GM04504 (cell line): ENCODE measurements at places on chromosomes 6 and 20.

- DNase-seq: no peak
These were observed 176.9 kb upstream of the OPRM1 start for GRCh38 chr6:153862139-153862538.

GRCh38 chr6:85585741-85586140 lies 7.9 kb downstream of the SNX14 start:
- DNase-seq: no peak

DNA sequence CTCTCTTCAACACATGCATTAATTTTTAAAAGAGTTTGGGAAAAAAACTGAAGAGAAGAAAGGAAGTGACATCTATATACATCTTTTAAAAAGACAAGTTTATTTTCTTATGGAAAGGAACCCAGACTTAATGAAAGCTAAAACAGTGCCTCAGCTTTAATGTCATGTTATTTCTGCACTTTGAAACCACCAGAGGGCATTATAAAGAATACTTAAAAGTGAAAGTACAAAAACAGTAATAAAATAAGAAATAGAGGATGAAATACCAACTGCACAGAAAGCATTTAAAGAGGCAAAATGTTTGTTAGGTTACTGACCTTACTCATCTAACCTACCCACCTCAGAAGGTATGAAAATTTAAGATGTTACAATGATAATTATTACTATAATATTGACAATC lies 98.8 kb downstream of the HUS1B start:
- DNase-seq: no peak

DNA sequence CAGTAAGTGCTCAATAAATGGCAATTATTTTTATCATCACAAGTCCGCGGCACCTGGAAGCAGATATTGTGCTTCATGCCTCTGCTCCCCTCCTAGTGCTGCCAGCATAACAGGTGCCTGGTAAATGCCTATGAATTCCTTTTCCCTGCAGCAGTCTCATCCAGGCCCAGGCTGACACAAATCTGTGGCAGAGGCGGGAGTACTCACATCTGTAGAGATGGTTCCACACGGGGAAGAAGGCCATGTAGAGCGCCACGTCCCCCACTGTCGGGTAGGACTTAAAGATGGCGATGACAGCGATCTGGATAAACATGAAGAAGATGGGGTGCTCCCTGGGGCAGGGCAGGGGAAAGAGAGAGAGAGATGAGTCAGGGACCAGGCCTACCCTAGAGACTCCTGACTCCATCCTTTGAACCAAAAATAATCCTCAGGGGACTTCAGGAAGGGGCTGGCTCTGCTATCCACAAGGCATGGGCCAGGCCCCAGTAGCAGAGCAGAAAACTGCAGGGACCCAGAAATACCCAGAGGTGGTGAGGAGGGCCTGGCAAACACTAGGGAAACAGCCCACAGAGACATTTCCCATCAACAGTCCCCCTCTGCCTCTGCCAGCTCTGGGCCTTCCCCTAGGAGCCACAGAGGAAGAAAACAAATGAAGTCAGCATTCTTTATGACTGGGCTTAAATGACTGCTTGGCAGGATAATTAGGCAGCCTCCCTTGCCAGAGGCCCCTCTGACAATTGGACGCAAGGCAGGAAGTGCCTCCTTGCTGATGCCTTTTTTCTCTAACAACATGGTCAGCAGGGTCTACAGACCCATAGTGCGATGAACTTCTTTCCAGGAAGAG lies 23.0 kb downstream of the MAP1LC3A start:
- DNase-seq: peak; percentile 58

DNA sequence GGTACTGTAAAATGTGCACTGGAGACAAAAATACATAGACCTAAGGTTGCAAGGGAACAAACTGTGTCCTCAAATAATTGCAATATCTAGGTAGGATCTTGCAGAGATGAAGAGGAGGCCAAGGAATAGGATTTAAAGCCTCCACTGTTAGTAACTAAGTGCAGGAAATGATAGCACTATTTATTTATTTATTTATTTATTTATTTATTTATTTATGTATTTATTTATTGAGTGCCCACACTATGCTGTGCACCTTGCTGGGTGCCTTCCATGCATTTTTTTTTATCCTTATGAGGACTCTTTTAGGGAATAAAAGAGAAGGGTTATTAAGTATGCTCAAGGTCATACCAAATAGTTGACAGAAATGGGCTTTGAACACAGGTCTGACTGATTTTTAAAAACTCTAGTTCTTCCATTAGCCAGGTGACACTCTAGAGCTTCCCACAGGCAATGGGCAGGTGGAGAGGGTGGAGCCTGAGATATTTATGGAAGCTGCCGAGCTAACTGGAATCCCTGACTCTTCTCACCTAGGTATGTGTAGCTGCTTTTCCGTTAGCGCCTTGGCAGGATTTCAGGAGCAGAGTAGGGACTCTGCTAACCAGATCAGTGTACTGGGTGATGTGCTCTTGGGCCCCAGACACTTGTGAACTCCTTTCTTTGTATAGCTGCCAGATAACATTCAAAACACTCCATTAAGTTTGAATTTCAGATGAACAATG lies 12.8 kb upstream of the NUP153 start:
- DNase-seq: no peak

GRCh38 chr6:43413002-43413401 lies 14.3 kb upstream of the ABCC10 start:
- no peak for DNase-seq

DNA sequence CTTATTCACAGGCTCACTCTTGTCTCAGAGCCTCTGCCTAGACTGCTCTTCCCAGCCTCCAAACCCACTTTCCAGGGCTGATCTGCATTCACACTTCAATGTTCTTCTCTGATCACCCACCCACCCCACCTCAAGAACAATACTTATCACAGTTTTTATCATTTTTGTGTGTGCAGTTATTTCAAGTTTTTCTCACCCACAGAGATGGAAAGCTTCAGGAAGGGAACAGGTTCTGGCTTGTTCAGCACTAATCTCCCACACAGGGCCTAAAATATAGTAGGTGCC lies 160.9 kb downstream of the MRPL14 start:
- DNase-seq: no peak

- no peak for DNase-seq
These were observed 137.2 kb downstream of the PTPRT start for GRCh38 chr20:43052532-43052931.

- no peak for DNase-seq
These were observed 23.9 kb downstream of the CD83 start for GRCh38 chr6:14141351-14142062.

GRCh38 chr6:80641591-80641990 lies 535.1 kb downstream of the BCKDHB start:
- DNase-seq: no peak

DNA sequence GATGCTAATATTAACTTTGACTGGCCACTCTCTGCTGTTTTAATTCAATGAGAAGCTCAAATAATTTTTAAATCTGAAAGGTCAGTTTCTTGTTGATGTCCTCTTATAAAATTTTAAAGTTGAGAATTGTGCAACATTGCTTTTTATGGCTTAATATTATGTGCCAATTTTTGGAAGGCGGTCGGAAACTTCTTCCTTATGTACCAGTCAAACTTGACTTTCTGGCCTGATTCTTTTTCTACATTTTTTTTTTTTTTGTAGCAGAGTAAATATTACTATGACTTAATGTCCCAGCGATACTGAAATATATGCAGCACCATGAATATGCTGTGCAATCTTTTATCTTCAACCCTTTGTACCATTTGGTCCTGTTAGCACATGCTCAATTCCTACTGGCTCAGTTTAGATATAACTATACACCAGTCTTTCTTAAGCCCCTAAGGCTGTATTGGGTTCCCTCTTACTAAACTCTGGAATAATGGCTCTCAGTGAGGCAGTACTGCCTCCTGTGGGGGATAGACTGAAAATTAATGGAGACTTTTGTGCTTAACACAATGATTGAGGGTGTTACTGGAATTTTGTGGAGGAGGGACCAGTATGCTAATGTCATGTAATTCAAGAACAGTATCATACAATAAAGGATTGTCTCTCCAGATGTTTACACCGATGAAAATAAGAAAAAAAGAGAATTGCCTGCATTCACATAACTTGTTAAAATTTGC lies 156.4 kb upstream of the SYNCRIP start:
- DNase-seq: no peak

GRCh38 chr20:40441771-40442170 lies 247.3 kb downstream of the MAFB start:
- DNase-seq: no peak

DNA sequence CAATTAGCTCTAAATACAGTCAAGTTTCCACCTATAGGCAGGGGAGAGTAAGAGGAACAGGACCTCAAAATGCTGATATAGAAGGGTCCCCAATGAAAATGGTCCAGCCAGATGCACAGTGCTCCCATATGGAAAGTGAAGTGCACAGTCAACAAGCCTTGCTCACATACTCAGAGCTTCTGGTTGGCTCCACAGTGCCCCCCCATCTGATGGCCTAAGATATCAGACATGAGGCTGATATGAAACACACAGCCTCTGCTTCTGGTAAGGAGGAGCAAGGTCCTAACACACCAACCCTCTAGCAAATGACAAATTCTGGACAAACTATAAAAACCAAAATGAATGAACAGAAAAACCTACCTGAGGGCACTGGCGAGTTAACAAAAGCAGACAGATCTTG lies 111.4 kb upstream of the EMILIN3 start:
- DNase-seq: no peak

- no peak for DNase-seq
These were observed 2.8 kb downstream of the C20orf203 start for GRCh38 chr20:32670773-32671455.

DNA sequence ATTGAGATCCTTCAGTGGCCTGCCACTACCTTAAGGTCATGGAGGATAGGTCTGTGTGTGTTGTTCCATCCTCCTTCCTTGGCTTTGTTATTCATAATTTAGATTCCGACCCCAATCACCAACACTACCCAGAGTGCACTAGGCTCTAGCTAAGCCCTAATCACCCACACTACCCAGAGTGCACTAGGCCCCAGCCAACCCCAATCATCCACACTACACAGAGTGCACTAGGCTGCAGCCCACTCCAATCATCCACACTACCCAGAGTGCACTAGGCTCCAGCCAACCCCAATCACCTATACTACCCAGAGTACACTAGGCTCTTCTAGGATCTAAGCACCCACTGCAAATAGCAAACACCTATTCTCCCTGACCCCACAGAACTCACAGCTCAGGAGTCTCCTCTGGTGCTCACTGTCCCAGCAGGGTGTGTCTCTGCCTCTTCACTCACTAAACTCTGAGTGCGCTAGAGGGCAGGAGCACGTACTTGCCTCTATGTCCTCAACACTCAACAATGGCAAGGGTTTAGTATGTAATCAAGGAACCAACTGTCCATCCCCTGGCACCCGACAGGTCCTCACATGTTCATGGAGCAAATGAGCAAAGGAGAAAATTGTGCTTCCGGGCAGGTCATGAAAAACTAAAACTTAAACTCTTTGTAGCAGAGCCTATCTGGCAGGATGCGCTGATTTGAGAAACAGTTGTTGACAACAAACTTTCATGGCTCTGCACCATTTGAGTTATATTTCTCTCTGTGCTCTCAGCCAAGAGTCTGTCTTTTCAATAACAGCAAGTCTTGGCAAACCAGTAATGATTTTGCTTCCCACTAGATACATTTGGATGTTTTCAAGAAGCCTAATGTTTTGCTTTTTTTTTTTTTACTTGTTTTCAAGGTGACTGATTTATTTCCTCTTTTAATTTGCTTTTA lies 54.3 kb downstream of the SLC22A23 start:
- DNase-seq: no peak

DNA sequence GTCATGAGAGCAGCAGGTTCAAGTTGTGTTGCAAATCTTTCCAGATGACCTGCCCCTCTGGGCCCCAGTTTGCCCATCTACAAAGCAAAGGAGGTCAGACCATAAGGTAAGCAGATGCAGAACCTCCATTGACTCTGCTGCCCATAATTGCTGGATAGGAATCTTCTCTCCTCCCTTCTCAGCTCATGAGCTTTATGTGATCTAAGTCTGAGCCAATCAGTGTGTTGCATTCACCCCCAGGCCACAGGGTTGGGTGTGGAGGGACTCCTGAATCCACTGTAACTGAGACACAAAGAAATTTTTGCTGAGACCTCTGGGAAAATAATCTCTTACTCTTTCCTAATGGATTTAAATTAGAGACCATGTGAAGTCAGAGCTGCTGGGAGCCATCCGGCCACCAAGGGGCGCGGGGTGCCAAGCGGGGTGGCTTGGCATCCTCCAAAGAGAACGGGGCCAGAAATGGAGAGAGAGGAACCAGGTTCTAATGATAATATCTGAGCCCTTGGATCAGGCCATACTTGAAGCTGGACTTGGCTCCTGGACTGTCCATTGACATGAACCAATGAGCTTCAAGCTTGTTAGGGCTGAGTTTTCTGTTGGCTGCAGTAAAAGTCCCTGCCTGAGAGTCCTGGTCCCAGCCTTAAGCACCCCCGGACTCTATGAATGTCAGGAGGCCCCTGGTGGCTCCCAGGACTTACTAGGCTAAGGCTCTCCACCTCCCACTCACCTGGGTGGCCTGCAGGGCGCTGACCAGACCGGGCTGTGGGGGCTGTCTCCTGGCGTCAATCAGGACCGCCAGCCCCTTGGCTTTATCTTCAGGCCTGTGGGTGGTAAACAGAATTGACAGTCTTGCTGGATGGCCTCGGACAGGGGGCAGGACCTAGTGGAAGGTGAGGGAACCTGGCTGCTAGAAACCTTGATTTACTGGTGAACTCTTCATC lies 32.8 kb downstream of the KIAA1755 start:
- DNase-seq: no peak

- DNase-seq: no peak
These were observed 509.9 kb upstream of the SYNCRIP start for GRCh38 chr6:86152546-86152945.

DNA sequence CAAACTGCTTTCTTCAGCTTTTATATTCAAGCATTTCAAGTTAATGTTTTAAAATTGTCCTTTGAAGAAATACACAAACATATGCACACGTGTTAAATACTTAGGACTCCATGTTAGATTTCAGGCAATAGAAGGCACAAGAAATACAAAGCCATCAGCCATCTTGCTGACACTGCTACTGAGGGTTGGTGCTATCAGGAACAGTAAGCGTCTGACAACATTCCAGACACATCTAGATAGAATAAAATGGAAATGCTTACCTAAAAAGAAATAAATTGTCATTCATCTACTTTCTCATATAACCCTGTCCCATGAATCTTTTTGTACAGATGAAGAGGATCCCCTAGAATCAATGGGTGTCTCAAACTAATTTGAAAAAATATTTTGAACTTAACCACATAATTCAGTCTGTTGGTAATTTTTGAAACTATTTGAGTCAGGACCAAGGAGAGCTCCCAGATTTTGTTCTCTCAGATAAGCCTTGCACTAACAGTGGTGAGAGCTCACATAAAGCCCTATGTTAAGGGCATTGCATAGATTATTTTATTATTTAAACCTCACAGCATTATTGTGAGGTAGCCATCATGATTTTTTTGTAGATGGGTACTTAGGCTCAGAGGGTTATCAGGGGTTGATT lies 631.1 kb upstream of the POU3F2 start:
- DNase-seq: no peak

DNA sequence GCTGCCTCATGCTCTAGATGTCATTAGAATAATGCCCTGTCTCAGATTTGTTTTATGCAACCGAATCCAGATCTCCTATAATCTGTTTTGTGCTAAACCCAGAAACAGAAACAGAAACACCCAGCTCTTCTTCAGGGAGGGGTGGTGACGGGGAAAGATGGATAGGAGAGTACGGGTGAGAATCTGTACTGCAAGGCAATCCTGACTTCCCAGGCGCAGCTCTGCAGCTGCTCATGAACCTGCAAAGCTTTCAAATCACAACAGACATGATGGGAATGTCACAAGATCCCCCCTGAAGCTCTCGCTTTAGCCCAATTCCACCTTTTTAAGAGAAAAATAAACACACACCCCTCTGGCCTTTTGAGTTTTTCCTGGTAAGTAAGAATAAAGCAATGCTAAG lies 71.5 kb downstream of the PPP1R3G start:
- DNase-seq: no peak

- no peak for DNase-seq
These were observed 555 bp upstream of the ZBTB46 start for GRCh38 chr20:63831646-63831992.
